Tibial nerve (tissue), 4 donors: ENCODE measurements at places on chromosomes 12 and 14. TPM values are rescaled to one million over a fixed set of nuclear protein-coding genes. Genes with fewer than 3 reads are reported as not detected.

- no peaks in the 10 kb centered on the region for H3K36me3 ChIP-seq
- no peak for DNase-seq
- H3K27ac ChIP-seq = peak overlapping the region; percentile 88
- peak overlapping the region; percentile 38 for H3K4me3 ChIP-seq
- H3K27me3 ChIP-seq = no peaks in the 10 kb centered on the region
Measured at GRCh38 chr12:124387528-124387911, 92.6 kb downstream of the RFLNA start.

- no peaks in the 10 kb centered on the region for H3K4me1 ChIP-seq
- no peak for DNase-seq
- no peaks in the 10 kb centered on the region for H3K36me3 ChIP-seq
- H3K27me3 ChIP-seq = no peaks in the 10 kb centered on the region
- no peak overlapping the region for H3K4me3 ChIP-seq
Measured at GRCh38 chr12:102423462-102423861, 56.9 kb downstream of the IGF1 start.

DNA sequence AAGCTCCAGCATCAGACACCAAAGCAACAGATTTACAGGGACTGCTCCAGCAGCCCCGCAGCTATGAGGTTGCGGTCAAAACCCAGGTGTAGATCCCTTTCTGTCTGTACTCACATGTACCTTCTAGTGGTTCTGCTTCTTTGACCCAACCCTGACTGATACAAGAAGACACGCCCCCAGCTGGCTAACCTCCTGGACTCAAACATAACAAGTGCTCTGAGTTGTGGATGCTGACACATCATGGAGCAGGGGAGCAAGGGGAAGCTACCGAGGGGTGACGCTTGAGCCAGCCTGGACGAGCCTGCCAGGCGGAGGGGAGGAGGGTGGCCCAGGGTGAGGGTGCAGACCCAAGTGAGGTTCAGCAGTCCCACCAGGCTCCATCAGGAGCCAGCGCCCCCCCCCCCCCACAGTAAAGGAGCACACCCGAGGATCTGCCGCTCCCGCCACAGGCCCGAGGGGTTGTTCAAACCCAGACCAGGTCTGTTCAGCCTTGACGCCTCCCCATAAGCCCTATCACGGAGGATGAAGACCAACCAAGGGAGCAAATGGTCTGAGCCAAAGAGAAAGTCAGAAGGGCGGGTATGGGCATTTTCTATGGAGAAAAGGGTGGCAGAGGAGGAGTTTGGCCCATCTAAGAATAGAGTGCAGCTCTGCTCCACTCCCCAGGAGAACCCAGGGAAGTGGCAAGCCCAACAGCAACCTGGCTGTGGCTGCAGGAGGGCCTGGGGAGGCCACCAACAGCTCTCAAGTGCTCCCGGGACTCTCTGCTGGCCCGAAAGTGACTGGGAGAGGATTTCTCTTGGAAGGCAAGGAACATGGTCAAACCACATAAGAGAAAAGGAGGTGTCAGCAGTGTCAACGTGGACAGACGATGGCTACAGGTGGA lies 229.4 kb downstream of the BCL11B start:
- no peaks in the 10 kb centered on the region for H3K27me3 ChIP-seq
- H3K4me3 ChIP-seq = no peak overlapping the region
- H3K36me3 ChIP-seq = no peaks in the 10 kb centered on the region
- no peaks in the 10 kb centered on the region for H3K4me1 ChIP-seq
- no peak overlapping the region for H3K27ac ChIP-seq
- no peak for DNase-seq

Gene ALX1
- total RNA-seq = not detected

Gene KRT2
- total RNA-seq = not detected
